NCI-H510A treated with DMSO at 0.1 percent for 48 hours (cell line): ENCODE measurements at places on chromosomes 3 and 15.

DNA sequence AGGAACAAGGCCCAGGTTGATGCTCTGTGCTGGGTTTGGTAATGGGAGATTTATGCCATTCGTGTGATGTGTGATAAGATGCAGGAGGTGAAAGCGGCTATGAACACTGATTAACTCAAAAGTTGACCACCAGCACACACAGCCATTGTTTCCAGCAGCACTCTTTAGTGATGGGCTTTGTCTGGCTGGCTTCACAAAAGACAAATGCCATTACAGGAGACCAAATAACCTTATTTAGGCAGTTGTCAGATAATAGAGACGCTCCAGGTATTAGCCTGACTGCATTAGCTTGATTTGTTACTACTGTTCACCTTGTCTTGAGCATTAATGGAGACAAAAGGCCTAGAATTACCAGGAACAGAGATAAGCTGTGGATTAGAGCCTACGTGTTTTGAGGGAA is 5.1 kb downstream of the HESX1 start:
- no peak for DNase-seq

- DNase-seq = no peak
Measured at GRCh38 chr3:19248143-19248542, 99.8 kb downstream of the KCNH8 start.

GRCh38 chr3:48215466-48215865 is 7.8 kb upstream of the CAMP start:
- no peak for DNase-seq

DNA sequence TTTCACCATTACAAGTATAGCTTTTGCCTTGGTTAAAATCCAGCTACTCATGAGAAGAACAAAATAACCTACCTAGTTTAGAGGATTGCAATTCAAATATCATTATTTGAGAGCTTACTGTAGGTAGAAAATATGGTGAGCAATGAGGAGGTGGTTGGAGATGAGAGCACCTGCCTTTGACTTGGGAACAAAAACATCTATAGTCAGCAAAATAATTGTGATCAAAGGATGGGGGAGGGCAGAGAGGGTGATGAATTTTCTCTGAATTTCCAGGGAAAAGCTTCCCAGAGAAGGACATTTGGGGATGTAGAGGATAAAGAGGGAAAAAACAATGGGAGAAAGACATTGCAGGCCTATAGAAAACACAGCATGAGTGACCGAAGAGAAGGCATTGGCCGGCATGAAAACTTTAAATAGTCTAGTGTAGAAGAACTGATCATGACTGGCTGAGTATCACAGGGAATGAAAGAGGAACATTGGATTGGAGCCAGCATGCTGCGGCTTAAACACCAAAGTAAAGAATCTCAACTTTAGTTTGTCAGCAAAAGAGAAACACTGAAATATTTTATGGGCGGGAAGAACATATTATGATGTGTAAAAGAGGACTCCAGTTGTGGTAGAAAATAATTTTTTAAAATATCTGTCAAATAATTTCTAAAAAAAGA is 581.3 kb downstream of the UNC13C start:
- DNase-seq = no peak

- no peak for DNase-seq
Measured at GRCh38 chr3:177658354-177658753, 461.1 kb upstream of the TBL1XR1 start.

- peak; percentile 13 for DNase-seq
Measured at GRCh38 chr3:79497447-79498111, 270.2 kb downstream of the ROBO1 start.

DNA sequence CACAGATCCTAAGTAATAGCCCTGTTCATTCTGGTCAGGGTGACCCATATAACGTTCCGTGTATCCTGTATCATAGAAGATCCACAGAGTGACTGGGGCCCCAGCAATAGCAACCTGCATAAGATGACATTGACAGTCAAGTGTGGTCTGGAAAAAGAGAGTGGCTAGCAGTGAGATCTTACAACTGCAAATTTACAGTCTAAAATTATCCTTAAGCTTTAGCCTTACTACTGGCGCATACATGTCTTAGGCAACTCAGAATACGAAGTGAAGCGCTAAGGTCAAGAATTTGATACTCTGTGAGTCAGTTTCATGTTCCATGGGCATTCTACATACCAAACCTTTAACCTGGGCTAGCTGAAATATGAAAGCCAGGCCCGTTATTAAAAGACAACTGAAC is 29.2 kb upstream of the IGDCC4 start:
- no peak for DNase-seq

DNA sequence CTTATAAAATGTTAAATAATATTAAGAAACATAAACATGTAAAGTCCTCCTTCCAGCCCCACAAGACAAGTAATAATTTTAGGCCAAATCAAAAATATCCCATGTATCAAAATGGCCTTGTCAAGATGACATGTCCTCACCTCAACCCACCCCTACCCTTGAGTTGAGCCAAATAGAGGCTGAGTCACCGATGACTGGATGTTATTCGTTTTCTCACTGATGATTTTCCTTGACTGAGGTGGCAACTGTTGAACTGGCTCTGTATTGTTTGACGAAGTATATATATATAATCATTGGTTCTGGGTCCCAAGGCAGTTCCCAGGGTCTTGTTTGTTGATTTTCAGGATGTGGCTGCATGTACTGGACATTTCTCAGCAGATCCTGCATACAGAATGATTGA is 75.3 kb downstream of the TMEM108 start:
- DNase-seq = no peak

DNA sequence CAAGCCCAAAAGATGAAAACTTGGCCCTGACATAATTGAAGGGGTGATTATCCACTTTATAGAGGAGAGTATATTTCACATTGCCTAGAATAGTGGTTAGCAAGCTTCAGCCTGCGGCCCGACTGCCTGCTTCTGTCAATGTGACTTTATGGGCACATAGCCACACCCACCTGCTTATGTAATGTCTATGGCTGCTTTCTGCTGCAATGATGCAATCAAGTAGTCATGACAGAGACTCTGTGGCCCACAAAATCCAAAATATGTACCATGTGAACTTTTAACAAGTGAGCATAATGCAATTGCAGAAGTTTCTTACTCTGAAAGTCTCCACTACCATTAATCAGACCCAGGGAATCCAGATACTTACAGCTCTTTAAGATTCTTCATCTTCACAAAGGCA is 103.1 kb downstream of the LRIG1 start:
- no peak for DNase-seq

GRCh38 chr3:171358181-171358880 is 101.9 kb downstream of the TNIK start:
- DNase-seq = no peak

- no peak for DNase-seq
Measured at GRCh38 chr3:144033863-144034262, 62.2 kb downstream of the DIPK2A start.

GRCh38 chr3:16178628-16178988 is 4.1 kb downstream of the GALNT15 start:
- DNase-seq = no peak
